Activated CD4-positive, alpha-beta T cell treated with anti-CD3 and anti-CD28 coated beads, Interleukin-2, amount 10 ng/mL, durations not matched to agents 24 days and 14 days (primary cell): ENCODE measurements at places on chromosomes 13 and 19. TPM values are rescaled to one million over a fixed set of nuclear protein-coding genes. Genes with fewer than 3 reads are reported as not detected.

- DNase-seq = no peak
These were observed 33.6 kb upstream of the FFAR2 start for GRCh38 chr19:35414442-35414841.

DNA sequence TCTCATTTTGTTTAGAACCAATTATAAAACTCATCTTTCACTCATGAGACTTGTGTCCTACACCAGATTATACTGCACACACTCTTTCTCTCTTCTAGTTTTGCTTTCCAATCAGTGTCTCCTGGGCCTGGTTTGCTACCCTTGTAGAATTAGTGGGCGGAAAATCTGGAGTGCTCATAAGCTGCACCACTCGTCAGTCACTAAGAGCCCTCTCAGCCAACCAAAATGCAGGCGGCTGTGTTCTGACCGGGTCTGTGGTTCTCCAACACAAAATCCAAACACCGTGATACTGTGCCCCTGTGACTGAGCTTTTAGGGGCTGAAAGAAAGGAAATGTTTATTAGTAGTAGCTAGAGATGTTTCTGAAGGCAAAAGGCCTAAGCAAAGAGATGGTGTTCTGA lies 83.7 kb upstream of the OBI1 start:
- DNase-seq = no peak

DNA sequence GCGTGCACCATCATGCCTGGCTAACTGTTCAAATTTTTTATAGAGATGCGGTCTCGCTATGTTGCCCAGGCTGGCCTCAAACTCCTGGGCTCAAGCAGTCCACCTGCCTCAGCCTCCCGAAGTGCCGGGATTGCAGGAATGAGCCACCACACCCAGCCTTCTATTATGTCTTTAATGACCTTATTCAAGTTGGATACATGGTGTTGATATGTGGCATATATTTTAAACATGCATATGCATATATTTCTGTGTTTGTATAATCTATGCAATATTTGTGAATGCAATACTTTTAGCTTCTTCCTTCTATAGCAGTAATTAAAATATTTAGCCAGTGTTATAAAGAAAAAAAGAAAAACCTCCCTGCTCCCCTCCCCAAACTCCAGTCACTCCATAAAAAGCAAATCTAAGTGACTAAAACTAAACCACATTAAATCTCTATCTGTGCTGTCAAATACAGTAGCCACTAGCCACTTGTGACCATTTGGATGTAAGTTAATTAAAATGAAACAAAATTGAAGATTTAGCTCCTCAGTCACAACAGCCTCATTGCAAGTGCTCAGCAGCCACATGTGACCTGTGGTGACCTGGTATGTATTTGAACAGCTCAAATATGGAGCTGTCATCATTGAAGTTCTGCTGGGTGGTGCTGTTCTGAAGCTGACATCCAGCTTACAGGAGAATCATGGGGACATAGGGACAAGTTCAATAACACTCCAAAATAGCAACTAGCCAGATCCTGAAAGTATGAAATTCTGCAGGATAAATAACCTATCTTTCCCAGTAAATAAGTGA lies 27.4 kb downstream of the FCGBP start:
- no peak for DNase-seq

GRCh38 chr13:28583651-28584091 lies 75.3 kb upstream of the POMP start:
- no peak for DNase-seq

GRCh38 chr19:39264306-39265290 lies 3.6 kb upstream of the IFNL2 start:
- no peak for DNase-seq

DNA sequence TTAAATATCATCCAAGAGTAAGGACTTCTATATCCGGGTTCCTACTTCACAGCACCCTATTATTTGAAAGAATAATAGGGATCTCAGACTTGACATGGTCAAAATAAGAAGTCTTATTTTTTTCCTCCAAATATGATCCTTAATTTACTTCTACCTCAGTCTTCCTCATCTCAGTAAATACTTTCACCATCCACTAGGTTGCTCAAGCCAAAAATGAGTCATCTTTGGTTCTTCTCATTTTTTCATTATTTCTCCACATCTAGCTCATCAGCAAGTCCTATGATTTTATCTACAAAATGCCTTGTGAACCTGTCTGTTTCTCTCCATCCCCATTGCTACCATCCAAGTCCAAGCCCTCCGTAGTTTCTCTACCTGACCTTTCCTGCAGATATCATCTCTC lies 121.9 kb upstream of the GJB6 start:
- DNase-seq = no peak

Gene CLEC17A
- not detected in 2 replicates for total RNA-seq

Gene KCTD15
- total RNA-seq = 10.6 and 12.1 TPM in 2 replicates

Gene PSG6
- total RNA-seq = not detected in 2 replicates
